ENCODE measurements at places on chromosomes 4 and X.

GRCh38 chrX:131066237-131066636, 8.1 kb downstream of the ARHGAP36 start:
- no peak overlapping the region for H3K27ac ChIP-seq
- H3K4me3 ChIP-seq: no peak overlapping the region
- H3K36me3 ChIP-seq: no peaks in the 10 kb centered on the region

DNA sequence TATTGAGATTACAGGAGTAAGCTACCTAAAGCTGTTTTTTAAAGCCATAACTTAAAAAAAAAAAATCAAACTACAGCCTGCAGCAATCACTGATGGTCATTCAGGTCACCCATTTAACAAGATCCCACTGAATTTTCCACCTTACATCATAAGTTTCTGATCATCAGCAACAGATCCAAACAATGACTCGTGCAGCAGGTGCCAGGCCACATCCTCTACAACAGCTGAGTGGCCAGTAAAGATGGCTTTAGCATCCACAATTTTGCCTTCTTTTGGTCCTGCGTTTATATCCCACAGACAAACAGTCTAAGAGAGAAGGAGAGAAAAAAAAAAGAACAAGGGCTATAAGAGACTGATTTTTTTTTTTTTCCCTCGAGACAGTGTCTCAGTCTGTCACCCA, 16.6 kb downstream of the RBBP7 start:
- DNase-seq: no peak
- H3K27me3 ChIP-seq: no peaks in the 10 kb centered on the region
- H3K4me1 ChIP-seq: peaks cover 57% of the 10 kb centered on the region
- peak overlapping the region; percentile 27 for H3K27ac ChIP-seq
- peaks cover 61% of the 10 kb centered on the region for H3K36me3 ChIP-seq
- H3K4me3 ChIP-seq: no peak overlapping the region

DNA sequence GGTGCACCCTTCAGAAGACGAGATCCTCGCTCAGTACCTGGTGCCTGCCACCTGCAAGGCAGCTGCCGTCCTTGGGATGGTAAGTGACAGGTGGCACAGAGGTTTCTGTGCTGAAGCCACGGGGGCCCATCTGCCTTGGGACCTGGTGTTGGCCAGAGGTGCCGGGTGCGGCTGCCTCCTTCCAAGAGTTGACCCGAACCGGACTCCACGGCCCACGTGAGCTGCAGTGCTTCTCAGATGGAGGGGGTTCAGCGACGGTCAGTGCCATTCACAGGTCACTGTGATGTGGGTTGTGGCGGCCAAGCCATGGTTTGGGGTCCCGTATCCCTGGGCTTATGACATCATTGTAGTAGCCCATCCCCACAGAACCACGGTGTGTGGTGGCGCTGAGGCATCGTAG, 19.0 kb upstream of the MSANTD1 start:
- H3K27me3 ChIP-seq: no peaks in the 10 kb centered on the region
- H3K36me3 ChIP-seq: peaks cover 26% of the 10 kb centered on the region
- H3K27ac ChIP-seq: no peak overlapping the region
- H3K4me1 ChIP-seq: peaks cover 4% of the 10 kb centered on the region

DNA sequence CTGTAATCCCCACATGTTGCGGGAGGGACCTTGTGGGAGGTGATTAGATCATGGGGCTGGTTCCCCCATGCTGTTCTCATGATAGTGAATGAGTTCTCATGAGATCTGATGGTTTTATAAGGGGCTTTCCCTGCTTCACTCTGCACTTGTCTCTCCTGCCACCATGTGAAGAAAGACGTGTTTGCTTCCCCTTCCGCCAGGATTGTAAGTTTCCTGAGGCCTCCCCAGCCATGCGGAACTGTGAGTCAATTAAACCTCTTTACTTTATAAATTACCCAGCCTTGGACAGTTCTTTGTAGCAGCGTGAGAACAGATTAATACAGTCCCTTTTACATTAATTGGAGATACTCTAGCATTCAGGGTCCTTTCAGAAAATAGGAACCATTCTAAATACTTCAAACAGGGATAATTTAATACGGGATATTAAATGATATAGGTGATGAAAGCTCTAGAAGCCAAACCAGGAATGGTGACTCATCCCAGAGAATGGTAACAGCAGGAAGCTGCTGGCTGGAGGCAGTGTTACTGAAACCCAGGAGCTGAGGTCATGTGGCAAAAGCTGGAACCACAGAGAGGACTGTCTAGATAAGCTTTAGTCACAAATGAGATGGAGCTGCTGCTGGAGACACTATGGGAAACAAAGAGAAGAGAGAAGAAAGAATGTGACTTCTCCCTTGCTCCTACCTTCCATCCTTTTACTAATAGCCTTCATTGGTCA, 57.3 kb downstream of the GSTCD start:
- DNase-seq: no peak
- no peak overlapping the region for H3K4me3 ChIP-seq
- H3K27me3 ChIP-seq: no peaks in the 10 kb centered on the region
- peaks cover 17% of the 10 kb centered on the region for H3K36me3 ChIP-seq

- no peak for DNase-seq
- H3K36me3 ChIP-seq: no peaks in the 10 kb centered on the region
- peaks cover 12% of the 10 kb centered on the region for H3K4me1 ChIP-seq
- no peak overlapping the region for H3K4me3 ChIP-seq
- no peak overlapping the region for H3K27ac ChIP-seq
Observed at GRCh38 chr4:55661398-55662056, 25.4 kb upstream of the NMU start.

DNA sequence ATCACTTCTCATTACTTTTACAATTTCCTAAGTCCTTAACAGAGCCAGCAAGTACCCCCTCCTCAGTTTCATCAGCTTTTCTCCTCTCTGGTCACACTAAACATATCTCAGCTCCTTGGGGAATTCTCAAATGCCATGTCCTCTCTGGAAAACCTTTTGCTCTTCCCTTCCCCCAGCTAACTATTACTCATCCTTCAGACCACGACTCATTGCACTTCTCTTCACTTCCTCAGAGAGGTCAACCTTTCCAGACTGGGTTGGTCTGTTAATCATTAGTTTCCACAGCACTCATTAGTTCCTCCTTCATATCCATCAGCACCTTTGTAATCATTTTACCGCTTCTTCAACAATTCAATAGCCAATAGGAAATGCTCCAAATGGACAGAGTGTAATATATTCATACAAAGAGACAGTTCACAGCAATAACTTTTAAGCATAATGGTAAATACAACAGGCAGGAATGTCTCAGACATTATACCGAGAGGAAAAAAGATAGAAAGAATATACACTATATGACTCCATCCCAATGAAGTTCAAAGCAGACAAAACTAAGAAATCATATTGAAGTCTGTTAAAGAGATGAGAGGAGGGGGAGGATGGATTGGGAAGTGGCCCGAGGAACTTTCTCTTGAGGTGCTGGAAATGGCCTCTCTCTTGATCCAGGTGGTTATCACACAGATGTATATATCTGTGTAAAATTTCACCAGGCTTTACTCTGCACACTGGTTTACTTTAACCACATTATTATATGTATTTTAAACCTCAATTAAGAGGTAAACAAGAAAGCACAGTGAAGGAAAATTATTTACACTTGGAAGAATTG, 39.6 kb downstream of the DDX60L start:
- H3K27ac ChIP-seq: peak overlapping the region; percentile 43
- DNase-seq: no peak
- no peaks in the 10 kb centered on the region for H3K27me3 ChIP-seq
- H3K4me1 ChIP-seq: peaks cover 32% of the 10 kb centered on the region

DNA sequence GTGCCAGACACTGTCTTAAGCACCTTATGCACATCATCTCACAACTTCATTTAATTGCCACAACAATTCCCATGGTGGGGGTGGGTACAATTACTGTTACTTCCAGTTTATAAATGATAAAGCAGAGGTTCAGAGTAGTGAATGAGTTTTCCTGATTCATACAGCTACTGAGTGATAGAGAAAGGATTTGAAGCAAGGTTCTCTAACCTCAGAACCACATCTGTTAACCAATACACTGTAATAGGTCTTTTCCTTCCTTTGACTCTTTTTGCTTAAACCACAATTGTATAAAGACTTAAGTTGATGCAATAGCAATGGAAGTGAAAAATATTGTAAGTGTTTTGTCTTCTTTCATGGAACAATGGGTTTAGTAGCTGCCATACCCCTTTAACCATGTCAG, 43.5 kb upstream of the PAK3 start:
- H3K36me3 ChIP-seq: no peaks in the 10 kb centered on the region
- H3K4me3 ChIP-seq: no peak overlapping the region
- H3K27me3 ChIP-seq: peaks cover 2% of the 10 kb centered on the region
- H3K27ac ChIP-seq: no peak overlapping the region

DNA sequence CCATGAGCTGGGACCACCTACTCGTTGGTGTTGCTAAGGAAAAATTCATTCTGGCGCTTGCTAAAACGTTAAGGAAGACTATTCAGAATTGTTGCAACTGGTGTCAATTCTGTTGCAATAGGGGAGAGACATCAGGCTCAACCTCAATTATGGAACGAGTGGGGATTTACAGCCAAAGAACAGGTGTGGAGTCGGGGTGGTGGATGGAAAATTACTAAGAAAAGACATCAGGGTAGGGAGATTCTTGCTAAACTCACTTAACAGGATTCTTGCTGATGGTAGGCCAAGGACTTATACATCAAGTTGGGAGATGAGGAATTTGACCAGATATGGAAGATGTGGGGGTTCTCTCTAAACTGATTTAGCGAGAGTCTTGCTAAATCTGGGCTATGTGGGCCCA, 139.7 kb downstream of the TENM3 start:
- no peak overlapping the region for H3K27ac ChIP-seq
- DNase-seq: no peak
- no peaks in the 10 kb centered on the region for H3K27me3 ChIP-seq
- H3K36me3 ChIP-seq: no peaks in the 10 kb centered on the region

DNA sequence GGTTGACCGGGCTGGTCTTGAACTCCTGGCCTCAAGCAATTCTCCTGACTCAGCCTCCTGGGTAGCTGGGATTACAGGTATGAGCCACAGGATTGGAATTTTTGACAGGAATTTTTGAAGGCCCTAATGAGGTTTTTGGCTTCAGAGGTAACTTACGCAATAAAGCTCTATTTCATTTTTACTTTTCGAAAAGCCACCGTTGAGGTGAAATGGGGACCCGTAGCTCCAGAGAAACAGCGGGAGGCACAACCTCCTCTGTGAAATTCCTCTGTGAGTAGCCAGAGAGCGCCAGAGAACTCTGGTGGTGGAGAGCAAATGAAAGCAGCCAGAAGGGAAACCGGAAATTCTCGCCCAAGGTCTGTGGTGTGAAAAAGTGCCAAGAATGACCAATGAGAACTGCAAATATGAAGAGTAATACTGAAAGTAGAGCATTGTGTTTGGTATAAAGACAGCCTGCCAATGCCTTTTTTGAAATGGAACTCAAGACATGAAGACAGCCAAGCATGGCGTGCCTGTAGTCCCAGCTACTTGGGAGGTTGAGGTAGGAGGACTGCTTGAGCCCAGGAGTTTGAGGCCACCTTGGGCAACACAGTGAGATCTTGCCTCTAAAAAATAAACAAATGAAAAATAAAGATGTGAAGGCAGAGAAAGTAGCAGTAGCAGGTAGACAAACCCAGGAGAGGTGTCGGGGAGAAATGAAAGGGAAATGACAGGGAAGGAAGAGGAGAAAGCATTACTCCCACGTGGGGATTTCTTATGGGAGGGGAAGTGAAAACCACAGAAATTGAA, 33.0 kb upstream of the TMEM131L start:
- H3K27ac ChIP-seq: peak overlapping the region; percentile 95
- peak; percentile 75 for DNase-seq
- no peaks in the 10 kb centered on the region for H3K36me3 ChIP-seq
- H3K4me1 ChIP-seq: peaks cover 73% of the 10 kb centered on the region

Measured in activated naive CD8-positive, alpha-beta T cell treated with anti-CD3 and anti-CD28 coated beads, Interleukin-2, amount 50 U/mL, for 24 hours (primary cell).